ENCODE measurements at places on chromosomes 5 and 9.

- DNase-seq = no peak
Observed at GRCh38 chr5:178637356-178638074, 10.7 kb upstream of the CLK4 start.

DNA sequence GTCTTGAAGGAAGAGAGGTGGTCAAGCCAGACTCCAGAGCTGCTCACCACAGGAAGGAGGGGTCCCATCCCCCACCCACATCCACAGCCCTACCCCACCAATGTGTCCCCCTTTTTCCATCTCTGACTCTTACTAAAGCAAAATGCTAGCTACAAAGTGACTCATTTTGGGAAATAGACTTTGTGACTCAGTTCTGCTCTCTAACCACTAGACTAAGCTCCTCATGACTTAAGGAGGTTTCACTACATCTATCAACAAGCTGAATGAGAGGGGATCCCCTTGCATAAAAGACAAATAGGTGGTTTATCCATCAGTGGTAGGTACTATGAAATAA, 35.1 kb upstream of the ADRB2 start:
- peak; percentile 78 for DNase-seq

- no peak for DNase-seq
Observed at GRCh38 chr5:59673438-59674058, 220.0 kb downstream of the PDE4D start.

DNA sequence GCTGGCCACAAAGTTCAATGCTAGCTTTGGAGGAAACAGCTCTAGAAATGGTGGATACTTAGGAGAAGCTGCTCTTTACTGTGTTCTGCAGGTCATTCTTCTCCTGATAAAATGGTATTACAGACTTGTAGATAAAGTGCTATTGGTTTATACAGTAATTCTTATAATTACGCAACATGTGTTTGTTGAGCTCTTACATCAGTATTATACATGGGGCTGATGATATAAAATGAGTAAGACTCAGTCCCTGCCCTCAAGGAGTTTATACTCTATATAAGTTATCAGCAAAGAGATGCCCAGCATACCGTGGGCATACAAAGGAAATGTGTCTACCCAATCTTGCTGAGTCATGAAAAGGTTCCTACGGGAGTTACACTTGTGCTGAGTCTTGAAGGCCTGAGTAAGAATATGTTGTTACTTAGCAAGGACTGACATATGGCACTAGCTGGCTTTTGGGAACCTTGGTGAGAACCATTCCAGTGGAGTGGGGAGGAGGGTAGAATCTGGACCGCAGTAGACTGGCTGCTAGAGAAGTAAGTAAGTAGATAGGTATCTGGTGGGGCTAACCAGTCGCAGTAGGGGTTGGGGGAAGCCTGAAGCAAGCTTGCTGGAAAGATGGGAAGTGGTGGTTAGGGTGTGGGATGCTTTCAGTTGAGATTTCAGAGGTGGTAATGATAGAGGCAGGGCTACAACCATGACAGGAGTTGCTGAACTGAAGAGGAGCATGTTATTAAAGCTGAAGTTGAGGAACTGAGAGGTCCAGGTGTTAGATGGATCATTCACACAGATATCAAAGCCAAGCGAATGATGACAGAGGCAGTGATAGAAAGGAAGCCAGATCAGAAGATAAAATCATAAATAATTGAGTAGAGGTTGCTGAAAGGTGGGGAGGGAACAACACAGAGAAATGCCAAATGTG, 11.1 kb upstream of the TTC23L start:
- no peak for DNase-seq

- DNase-seq = no peak
Observed at GRCh38 chr5:111869681-111870080, 112.7 kb upstream of the NREP start.

GRCh38 chr5:103444333-103445038, 118.1 kb downstream of the NUDT12 start:
- no peak for DNase-seq

DNA sequence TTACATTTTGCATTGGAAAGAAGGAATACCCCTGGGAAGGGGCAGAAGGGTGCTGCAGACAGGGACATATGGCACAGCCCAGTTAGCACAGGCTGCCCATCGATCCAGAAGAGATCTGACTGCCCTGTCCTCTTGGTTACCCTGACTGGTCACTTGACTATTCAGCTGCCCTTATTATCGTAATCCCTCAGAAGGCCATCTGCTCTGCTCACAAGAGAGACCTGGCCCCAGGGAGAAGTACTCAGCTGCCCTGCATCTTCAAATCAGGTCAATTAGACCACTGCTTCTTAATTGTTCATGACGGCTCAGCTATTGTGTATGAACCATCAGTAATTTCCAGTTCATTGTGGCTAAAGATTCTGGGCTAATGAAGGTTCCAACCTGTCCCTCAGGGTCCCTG, 345.0 kb downstream of the TLE1 start:
- DNase-seq = no peak

GRCh38 chr5:120452471-120452870, 11.6 kb upstream of the PRR16 start:
- no peak for DNase-seq

DNA sequence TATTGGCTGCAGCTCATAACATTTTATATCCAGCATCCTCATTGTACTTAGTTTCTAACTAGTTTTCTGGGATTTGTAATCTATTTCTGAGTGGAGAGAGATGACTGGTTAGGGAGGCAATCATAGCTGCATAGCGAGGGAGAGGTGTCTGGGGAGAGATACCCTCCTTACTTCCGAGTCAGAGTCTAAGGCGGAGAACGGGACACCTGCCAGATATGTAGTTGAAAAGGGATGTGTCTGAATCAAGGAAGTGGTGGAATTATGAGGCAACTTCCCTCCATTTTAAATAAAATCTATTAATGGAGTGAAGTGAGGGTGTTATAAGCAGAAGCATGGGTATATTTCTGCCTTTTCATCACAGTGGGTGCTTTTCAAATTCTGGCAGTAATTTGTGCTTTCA, 126.5 kb downstream of the MAST4 start:
- DNase-seq = no peak

- no peak for DNase-seq
Observed at GRCh38 chr5:179324760-179325295, 20.4 kb downstream of the ADAMTS2 start.

GRCh38 chr9:89815903-89816573, 211.2 kb downstream of the GADD45G start:
- no peak for DNase-seq

- no peak for DNase-seq
Observed at GRCh38 chr5:181084621-181085195, 44.6 kb downstream of the BTNL9 start.

DNA sequence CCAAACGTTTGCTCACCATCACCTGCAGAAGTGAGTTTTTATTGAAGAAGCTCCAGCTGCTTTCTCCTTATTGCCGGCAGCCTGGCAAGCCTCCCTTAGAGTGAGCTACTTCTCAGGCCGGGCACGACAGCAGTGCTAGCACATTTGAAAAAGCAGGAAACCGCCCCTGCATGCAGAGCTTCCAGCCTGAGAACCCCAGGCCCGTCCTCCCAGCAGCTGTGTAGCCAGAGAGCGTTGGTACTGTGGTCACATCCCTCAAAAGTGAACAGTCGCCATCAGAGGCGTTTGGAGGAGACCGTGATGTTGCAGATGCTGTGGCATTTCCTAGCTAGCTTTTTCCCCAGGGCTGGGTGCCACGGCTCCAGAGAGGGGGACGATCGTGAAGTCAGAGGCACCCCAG, 23.5 kb downstream of the SLC25A25 start:
- DNase-seq = no peak

DNA sequence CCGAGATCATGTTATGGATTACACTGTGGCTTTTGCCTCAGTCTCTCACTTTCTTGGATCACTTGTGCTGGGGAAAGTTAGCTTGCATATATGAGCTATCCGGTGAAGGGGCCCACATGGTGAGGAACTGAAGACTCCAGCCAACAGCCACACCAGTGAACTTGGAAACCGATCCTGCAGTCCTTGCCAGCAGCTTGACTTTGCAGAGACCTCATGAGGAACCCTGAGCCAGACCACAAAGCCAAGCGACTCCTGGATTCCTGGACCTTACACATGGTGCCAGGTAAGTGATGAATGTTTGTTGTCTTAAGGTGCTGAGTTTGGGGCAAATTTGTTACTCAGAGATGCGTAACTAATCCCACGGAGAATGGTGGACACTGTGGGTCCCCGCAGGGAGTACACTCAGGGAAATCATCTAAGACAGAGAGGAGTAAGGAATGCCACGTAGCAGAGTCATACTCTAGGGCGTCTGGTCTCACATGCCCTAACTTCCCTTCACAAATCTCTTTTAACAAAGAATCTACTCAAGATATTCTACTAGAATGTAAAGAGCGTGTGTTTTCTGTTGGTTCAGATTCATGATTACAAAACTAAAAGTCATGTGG, 76.5 kb upstream of the PJA2 start:
- DNase-seq = no peak

DNA sequence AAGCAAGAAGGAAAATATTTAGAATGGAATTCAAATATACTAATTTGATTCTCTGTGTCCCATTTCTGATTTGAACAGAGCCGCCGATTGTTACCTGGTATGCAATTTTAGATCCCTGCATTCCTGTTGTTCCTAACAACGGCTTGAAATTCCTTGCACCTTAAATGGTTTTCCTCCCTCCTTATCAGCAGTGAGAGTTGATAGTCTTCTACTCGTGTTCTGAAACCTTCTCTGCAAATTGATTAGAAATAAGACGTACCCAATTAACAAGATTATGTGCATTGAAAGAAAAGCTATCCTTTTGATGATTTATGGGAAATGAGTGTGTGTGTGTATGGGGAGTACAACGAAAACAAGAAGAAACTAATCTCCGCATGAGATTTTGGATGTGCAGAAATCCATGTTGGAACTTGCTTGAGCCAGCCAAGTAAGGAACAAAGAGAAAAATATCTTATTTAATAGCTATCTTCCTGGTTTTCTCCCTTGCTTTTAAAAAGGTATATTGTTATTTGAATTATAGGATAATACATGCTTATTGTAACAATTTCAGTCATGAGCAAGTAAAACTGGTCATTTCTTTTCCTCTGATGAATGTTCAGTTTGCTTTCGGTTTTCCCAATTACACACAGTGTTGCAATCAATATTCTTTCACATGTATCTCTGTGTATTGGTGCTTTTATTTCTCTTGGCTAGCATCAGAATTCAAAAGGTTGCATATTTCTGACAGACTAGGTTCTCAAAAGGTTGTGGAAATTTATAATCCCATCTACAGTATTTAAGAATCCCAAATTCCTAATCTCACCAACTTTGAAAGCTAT, 211.1 kb upstream of the ACTBL2 start:
- no peak for DNase-seq

- DNase-seq = no peak
Observed at GRCh38 chr9:104868687-104869404, 59.1 kb downstream of the ABCA1 start.

GRCh38 chr5:107123014-107123413, 547.7 kb downstream of the EFNA5 start:
- no peak for DNase-seq

GRCh38 chr9:118640836-118641560, 728.2 kb downstream of the BRINP1 start:
- peak; percentile 62 for DNase-seq

DNA sequence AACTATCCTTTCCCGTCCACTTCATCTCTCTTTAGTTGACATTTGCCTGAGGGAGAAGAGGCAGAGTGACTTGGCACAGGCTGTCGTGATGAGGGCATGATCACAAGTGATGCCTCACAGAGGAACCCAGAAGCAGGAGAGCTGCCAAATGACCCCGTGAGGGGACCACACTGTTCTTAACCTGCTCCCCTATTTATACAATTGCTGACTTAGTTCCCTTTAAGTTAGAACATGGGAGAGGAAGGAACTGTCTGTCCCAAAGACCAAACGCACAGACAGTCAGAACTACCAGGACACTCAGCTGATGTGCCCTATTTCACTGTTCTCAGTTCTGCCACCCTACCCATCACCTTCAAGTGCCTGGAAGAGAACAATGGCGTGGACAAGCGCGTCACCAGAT, 73.7 kb downstream of the SLC1A3 start:
- DNase-seq = no peak

- no peak for DNase-seq
Observed at GRCh38 chr9:87824216-87824875, 58.3 kb upstream of the SPATA31E1 start.

GRCh38 chr9:114112778-114113584, 13.9 kb upstream of the KIF12 start:
- DNase-seq = peak; percentile 8
